Progenitor cell of endocrine pancreas (in vitro differentiated cells): ENCODE measurements at places on chromosomes 4 and X.

GRCh38 chr4:74555231-74555630 is 110.3 kb downstream of the AREG start:
- H3K4me3 ChIP-seq = no peak overlapping the region
- no peaks in the 10 kb centered on the region for H3K27me3 ChIP-seq
- no peaks in the 10 kb centered on the region for H3K36me3 ChIP-seq

- peaks cover 24% of the 10 kb centered on the region for H3K27me3 ChIP-seq
- DNase-seq = peak; percentile 29
- peaks cover 33% of the 10 kb centered on the region for H3K36me3 ChIP-seq
- H3K4me3 ChIP-seq = peak overlapping the region; percentile 88
- peak overlapping the region; percentile 95 for H3K27ac ChIP-seq
- peaks cover 4% of the 10 kb centered on the region for H3K4me1 ChIP-seq
These were observed 501 bp downstream of the ZNF518B start for GRCh38 chr4:10456595-10457254.

GRCh38 chr4:86831262-86832130 is 17.7 kb downstream of the SLC10A6 start:
- peaks cover 13% of the 10 kb centered on the region for H3K4me1 ChIP-seq
- H3K36me3 ChIP-seq = no peaks in the 10 kb centered on the region
- no peaks in the 10 kb centered on the region for H3K27me3 ChIP-seq
- DNase-seq = no peak
- no peak overlapping the region for H3K4me3 ChIP-seq

DNA sequence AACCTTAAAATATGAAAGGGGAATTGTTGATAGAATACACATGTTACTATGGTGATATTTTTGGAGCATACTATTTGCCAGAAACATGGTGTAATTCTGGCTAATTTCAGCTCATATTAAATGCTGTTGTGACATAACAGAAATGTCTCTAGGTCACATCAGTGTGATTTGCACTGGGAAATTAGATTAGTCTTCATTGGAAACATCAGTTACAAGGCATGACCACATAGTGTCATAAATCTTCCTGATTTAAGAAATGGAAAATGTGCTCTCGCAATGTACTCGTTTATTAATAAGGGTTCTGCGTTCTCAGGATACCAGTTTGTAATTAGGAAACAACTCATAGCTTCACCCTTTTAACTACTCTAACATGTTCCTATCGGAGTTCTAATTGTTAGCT is 72.9 kb upstream of the GYPA start:
- H3K36me3 ChIP-seq = no peaks in the 10 kb centered on the region
- H3K27me3 ChIP-seq = no peaks in the 10 kb centered on the region
- no peak overlapping the region for H3K27ac ChIP-seq
- no peak for DNase-seq
- H3K4me3 ChIP-seq = no peak overlapping the region

GRCh38 chr4:96326846-96327245 is 487.0 kb downstream of the PDHA2 start:
- H3K27ac ChIP-seq = no peak overlapping the region
- DNase-seq = no peak

- peaks cover 14% of the 10 kb centered on the region for H3K4me1 ChIP-seq
- no peak for DNase-seq
- H3K27me3 ChIP-seq = no peaks in the 10 kb centered on the region
These were observed 53.1 kb downstream of the ELF4 start for GRCh38 chrX:130057209-130057608.

DNA sequence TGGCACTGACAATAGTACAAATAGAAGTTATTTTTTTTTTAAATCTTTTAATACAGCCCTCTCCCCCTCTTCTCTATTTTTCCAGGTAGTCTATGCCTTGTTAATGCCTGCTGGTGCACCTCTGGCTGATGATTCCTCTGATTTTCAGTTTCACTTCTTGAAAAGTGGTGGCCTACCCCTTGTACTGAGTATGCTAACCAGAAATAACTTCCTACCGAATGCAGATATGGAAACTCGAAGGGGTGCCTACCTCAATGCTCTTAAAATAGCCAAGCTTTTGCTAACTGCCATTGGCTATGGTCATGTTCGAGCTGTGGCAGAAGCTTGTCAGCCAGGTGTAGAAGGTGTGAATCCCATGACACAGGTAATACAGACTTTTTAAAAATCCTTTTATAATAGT is 99.1 kb downstream of the USP9X start:
- no peak overlapping the region for H3K4me3 ChIP-seq
- peaks cover 3% of the 10 kb centered on the region for H3K36me3 ChIP-seq
- H3K27me3 ChIP-seq = no peaks in the 10 kb centered on the region

DNA sequence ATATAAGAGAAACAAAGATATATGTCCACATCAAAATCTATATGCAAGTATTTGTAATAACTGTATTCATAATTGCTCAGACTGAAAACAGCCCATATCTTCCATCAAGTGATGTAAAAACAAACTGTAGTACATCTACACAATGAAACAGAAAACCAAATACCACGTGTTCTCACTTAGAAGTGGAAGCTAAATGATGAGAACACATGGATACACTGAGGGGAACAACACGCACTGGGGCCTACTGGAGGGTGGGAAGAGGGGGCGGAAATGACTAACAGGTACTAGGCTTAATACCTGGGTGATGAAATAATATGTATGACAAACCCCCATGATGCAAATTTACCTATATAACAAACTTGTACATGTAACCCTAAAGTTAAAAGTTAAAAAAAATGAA is 42.7 kb downstream of the UBA6 start:
- no peak overlapping the region for H3K27ac ChIP-seq
- H3K4me3 ChIP-seq = no peak overlapping the region
- no peaks in the 10 kb centered on the region for H3K27me3 ChIP-seq
- peaks cover 81% of the 10 kb centered on the region for H3K36me3 ChIP-seq
- DNase-seq = no peak
- H3K4me1 ChIP-seq = no peaks in the 10 kb centered on the region

- no peak for DNase-seq
- H3K4me3 ChIP-seq = no peak overlapping the region
- no peaks in the 10 kb centered on the region for H3K36me3 ChIP-seq
- H3K4me1 ChIP-seq = peaks cover 3% of the 10 kb centered on the region
- no peaks in the 10 kb centered on the region for H3K27me3 ChIP-seq
These were observed 70.2 kb upstream of the MAP3K15 start for GRCh38 chrX:19585332-19586082.

- no peak overlapping the region for H3K27ac ChIP-seq
- H3K36me3 ChIP-seq = peaks cover 36% of the 10 kb centered on the region
- DNase-seq = no peak
- H3K27me3 ChIP-seq = no peaks in the 10 kb centered on the region
These were observed 41.0 kb upstream of the SCD5 start for GRCh38 chr4:82839624-82840023.

- H3K27me3 ChIP-seq = peaks cover 18% of the 10 kb centered on the region
- H3K36me3 ChIP-seq = no peaks in the 10 kb centered on the region
- DNase-seq = no peak
- peaks cover 9% of the 10 kb centered on the region for H3K4me1 ChIP-seq
- H3K4me3 ChIP-seq = peak overlapping the region; percentile 95
These were observed 1.1 kb upstream of the SEPTIN6 start for GRCh38 chrX:119693996-119694451.

DNA sequence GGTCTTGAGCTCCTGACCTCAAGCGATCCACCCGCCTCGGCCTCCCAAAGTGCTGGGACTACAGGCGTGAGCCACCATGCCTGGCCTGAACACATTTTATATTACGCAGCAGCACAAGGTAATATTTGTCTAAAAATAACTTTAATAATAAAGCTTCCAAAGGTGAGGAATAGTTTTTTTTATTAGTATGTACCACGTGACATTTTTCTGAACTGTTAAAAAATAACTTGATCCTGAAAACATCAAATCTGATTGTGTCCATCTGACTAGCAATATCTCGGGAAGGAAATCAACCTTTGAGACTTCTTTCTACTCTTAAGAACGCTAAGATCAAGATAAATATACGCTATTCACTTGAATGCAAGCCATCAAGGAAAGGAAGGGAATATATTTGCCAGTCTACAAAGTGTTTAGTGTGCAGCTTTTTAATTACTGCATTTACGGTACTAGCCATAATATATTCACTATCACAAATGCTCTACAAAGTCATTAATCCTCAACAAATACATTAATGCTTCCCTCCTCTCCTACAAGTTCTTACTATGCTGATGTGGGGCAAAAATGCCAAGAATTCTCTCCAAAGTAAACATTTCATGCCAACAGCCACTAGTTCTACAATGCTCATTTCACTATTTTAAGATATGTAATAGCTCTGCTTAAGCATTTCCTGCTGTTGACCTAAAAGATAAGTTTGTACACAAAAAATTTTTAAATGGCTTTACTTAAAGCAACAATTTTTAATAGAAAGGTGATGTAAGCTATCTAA is 143.6 kb downstream of the APBB2 start:
- H3K27ac ChIP-seq = no peak overlapping the region
- DNase-seq = no peak
- H3K36me3 ChIP-seq = no peaks in the 10 kb centered on the region
- no peak overlapping the region for H3K4me3 ChIP-seq
- no peaks in the 10 kb centered on the region for H3K27me3 ChIP-seq
